Kidney (tissue), 22 donors: ENCODE measurements at places on chromosomes 5 and 9.
A peak's percentile ranks its signal among the peaks of the same experiment; 100 is the strongest.

- DNase-seq: no peak
Measured at GRCh38 chr9:13529321-13530104, 250.0 kb upstream of the MPDZ start.

GRCh38 chr9:137077758-137078693 lies 709 bp downstream of the UAP1L1 start:
- DNase-seq: peak; percentile 25

DNA sequence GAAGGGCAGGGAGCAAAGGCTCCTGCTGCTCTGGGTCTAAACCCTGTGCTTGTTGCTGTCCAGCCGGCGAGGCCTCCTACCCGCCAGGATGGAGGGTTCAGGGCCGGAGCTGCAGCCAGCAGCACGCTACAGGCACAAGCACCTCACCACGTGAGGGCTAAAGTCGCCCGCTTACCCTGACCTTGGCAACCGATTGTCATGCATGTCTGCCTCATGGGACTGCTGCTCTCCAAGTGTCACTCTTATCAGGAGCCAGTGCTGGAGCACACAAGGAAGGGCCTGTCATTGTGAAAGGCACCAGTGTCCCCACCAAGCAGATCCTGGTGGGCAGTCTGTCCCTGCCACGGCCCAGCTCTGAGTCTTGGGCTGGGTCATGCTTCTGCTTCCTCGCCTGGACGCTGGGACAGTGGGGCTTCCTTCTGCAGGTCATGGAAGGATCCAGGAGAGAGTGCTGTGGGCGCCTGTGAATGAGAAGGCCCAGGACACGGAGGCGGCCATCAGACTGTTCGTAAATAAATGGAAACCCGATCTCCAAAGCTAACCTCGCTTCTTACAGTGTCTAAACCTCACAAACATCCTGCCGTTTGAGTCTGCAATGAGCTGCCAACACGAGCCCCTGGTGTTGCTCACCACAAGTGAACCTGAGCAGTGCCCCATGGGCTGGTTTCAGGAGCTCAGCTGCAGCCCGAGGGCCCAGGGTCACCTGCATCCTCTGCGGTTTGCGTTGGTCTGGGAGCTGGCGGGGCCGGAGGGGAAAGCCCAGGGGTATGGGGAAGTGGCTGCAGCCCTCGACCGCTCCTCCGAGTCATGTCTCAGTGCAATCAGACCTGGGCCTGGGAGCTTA lies 58.2 kb upstream of the RXRA start:
- peak; percentile 60 for DNase-seq

GRCh38 chr9:73579823-73580222 lies 428.2 kb downstream of the ANXA1 start:
- DNase-seq: no peak

GRCh38 chr5:136001466-136001981 lies 27.3 kb upstream of the TGFBI start:
- DNase-seq: peak; percentile 29

DNA sequence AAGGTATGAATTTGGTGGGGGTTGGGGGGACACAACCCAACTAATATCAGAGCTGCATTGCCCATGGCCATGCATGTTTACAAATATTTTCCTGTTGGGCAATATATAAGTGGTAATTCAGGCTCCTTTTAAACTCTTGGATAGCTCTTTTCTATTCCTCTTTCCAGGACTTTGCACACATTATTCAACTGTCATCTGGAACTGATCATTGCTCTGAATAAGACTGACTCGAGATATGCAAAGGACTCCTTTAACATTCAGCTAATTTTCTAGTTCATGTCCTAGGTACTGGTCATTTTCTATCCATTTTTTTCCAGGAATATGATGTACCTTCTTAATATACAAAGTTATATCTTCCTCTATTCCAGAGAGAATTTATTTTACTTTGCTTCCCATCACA lies 89.5 kb upstream of the STK32A start:
- DNase-seq: no peak

DNA sequence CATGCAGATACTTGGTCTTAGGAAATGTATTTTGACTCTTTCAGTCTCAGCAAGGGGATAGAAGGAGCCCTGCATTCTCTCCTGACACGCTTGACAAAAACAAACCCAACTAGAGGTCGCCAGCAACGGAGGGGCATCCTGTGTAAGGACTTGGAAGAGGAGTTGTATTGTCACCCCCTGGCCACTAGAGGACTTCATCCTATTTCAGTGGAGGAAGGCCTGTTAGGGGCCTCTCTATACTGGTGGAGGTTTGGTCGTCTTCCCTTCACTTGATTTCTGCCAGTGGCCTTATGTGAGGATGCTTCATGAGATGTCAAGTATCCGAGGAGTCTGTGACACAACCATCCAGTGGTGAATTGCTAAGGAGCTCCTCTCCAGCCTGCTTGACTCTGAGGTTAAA lies 122.8 kb upstream of the STC2 start:
- no peak for DNase-seq

DNA sequence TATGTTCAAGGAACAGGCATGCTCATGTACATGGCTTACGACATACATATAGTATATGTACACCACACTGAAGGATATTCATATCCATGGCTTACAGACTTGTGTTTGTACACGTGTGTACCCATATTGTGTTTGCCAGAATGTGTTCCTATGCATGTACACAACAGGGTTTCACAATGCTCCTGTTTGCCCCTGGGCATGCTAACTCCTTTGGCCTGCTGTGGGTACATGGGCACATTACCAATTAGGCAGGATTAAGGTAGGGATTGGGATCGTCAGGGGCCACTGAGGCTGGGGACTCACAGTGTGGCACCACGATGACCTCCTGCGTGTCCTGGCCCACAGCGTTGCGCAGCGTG lies 26.2 kb downstream of the PDGFRB start:
- DNase-seq: no peak

- no peak for DNase-seq
Measured at GRCh38 chr9:80062567-80062966, 490.8 kb downstream of the TLE4 start.

GRCh38 chr9:132143359-132143758 lies 18.5 kb upstream of the NTNG2 start:
- DNase-seq: no peak

DNA sequence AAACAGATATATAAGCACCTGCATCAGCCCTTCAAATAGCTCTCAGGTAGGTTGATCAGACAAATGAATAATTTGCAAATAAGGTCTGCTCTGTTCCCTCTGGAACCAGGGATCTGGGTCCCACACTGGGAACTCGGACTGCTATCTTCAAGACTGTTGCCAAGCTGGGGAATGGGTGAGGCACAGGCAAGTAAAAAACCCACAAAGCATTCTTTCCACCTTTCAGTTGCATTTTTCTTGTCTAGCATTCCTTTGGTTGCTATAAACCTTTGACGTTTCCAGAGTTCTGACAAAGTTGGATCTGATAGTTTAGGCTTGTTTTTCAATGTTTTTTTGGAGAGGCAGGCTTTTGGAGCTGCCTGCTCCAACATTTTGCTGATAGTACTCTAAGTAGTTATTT lies 20.1 kb downstream of the FBXL17 start:
- no peak for DNase-seq

GRCh38 chr5:100797861-100798260 lies 105.2 kb downstream of the ST8SIA4 start:
- no peak for DNase-seq

GRCh38 chr5:88399561-88399960 lies 130.9 kb upstream of the TMEM161B start:
- no peak for DNase-seq

- no peak for DNase-seq
Measured at GRCh38 chr5:72658761-72659540, 151.7 kb upstream of the ZNF366 start.

DNA sequence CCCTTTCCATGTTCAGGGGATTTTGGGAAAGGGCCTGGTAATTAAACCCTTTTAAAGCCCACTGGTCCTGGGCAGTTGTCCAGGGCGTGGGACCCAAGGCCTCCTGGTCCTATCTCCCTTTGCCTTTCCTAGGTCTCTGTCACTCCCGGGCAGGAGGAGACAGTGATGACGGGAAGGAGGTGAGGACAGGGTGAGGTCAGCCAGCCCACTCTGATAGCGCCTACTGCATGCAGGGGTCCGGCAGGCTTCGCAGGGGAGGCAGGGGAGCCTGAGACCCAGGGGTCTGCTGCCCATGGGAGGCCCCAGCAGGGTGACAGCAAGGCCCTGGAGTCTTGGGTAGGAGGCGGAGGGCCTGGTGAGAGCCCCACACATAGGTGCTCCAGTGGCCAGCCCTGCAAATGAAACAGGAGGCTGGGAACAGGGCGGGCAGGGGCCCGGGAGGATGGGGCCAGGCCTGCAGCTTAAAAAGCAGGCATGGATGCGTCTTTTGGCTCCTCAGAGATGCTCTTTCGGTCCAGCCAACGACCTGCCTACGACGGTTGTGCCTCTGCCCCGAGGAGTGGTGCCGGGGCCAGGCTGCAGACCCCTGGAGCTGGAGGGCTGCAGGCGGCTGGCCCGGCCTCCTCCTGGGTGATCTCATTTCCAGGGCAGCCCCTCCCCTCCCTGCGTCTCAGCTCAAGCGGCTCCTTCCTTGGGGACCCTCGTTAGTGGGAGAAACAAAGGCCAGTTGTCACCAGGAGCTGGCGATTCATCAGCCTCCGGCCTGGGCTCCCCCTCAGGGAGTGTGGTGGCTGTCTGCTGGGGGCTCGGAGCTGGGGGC lies 6.7 kb upstream of the RXRA start:
- DNase-seq: peak; percentile 65

DNA sequence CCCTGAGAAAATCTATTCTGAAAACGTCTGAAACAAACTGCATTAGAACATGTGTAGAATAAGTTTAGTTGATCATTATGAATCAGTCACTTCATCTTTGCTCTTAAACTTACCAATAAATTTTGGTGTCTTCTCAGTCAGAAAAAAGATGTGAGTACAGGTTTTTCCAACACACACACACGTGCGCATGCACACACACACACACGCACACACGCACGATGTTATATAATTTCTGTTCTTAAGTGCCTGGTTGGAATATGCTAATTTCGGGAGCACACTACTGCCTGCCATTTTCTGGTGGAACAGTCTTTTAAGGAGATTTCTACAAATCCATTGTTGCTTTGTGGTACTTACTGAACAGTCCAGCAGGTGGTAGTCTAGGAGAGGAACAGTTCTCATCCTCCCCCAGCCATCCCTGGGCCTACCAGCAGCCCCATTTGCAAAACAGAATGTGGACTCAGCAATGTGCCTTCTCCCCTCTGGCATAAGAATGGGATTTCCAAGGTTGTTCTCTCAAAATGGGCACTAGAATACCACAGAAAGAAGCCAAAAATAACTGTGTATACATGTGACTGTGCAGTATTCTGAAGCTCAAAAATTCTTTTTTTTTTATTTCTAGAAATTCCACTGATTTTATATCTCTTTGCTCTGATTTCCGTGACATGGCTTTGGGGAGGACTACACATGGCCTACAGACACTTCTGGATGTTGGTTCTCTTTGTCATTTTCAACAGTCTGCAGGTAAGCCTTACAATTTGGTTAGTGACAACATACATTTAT lies 281.3 kb downstream of the ARRDC3 start:
- DNase-seq: peak; percentile 72

DNA sequence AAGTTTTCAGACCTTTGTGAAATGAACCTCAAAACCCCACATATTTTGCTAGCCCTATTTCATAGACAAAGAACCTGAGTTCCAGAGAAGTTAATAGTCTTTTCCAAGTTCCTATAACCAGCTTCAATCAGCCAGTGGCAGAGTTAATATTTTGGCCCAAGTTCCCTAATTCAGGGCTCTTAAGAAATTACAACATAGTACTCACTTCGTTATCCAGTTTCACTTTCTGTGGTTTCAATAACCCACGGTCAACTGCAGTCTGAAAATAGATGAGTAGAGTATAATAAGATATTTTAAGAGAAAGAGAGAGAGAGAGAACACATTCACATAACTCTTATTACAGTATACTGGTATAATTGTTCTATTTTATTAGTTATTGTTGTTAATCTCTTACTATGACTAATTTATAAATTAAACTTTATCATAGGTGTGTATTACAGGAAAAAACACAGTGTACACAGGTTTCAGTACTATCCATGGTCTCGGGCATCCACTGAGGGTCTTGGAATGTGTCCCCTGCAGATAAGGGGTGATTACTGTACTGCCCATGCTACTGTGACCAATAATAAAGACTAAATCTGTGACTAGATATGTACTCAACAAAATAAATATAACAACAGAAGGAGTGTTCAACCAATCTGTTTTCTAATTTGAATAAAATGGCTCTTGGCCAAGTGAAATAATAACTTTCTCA lies 9.3 kb upstream of the MYOT start:
- DNase-seq: no peak

- no peak for DNase-seq
Measured at GRCh38 chr9:83238871-83239640, 176.1 kb upstream of the RASEF start.

- DNase-seq: no peak
Measured at GRCh38 chr5:78562714-78563330, 85.8 kb downstream of the LHFPL2 start.

- DNase-seq: peak; percentile 82
Measured at GRCh38 chr9:8750639-8751051, 951.1 kb upstream of the DMAC1 start.

DNA sequence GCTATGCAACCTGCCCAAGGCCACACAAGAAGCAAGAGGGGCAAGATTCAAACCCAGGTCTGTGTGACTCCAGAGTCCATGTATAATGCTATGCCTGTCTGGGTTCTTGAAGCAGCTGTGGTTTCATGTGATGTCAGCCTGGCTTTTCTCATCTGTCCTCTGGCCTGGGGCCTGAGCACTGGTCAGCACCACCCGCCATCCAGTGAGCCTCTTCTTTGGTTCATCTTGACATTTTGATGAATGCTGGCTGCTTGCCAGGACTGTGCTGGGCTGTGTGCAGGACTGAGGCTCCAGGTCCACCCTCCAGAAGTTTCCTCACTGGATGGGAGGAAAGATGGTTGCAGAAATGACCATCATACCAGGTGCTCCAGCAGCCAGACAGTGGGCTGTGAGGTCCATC lies 61.5 kb downstream of the TSTD2 start:
- no peak for DNase-seq

GRCh38 chr5:120591911-120592310 lies 127.8 kb downstream of the PRR16 start:
- no peak for DNase-seq

DNA sequence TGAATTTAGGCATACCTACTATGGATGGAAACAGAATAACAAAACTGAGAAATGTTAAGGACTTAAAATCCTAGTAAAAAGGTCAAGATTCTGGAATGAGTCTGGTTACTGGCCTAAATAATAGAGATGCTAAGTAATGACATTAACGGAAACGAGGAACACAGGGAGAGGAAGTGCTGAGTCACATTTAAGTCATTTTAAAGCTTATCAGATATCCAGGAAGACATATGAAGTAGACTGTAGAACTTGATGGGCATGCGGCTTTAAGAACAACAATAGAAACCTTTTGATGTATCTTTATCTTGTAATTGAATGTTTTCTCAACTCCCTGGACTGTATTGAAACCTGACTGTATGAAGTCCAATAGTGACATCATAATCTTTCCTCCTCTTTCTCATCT lies 1251.4 kb upstream of the CDH6 start:
- DNase-seq: no peak

DNA sequence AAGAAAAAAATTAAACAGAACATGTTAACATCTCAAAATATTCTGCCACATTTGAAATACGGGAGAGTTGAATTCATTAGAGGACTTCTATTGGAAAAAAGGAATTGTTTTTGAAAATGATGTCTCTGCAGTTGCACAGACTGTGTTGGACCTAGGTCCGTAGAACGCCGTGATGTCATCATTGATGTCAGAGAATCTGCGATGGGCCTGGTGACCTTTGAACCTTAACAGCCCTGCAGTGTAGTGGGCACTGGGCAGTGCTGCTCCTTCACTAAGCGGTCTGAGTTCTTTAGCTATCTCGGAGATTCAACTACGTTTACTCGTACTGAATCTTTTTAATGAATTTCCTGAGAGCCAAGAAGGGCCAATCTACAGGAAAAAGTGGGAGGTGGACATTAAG lies at the start of gene FAM170A:
FAM170A (plus strand) TSS at position 220 of the 400 bp plus-strand sequence. CDS start 211 bp downstream, outside the sequence.
- DNase-seq: no peak

GRCh38 chr5:43304525-43304924 lies 8.7 kb downstream of the HMGCS1 start:
- DNase-seq: no peak
